Stimulated activated naive CD8-positive, alpha-beta T cell treated with anti-CD3 and anti-CD28 coated beads, Interleukin-15, Interleukin-2, amounts not matched to agents 100 U/mL and 50 U/mL, for 24 hours (primary cell): ENCODE measurements at places on chromosomes 12 and 14.

- no peak for DNase-seq
Measured at GRCh38 chr12:111355201-111355925, 13.5 kb downstream of the PHETA1 start.

DNA sequence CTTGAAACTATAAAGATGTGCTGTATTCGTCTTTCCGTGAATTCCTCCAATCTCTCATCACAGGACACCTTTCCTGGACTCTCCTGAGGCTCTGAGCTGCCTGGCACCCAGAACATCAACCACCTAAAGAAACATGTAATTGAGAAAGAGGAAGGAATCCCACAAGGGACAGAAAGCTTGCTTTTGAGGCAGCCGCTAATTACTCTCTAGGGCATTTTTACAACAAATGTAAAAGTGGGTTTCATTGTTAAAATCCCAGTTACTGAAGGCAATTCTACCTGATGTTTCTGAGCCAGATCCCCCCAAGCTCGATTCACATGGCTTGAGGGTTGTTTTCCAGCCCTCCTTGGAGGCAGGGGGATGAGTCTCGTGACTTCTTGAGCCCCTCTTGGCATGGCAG is 238.5 kb upstream of the LHX5 start:
- no peak for DNase-seq

DNA sequence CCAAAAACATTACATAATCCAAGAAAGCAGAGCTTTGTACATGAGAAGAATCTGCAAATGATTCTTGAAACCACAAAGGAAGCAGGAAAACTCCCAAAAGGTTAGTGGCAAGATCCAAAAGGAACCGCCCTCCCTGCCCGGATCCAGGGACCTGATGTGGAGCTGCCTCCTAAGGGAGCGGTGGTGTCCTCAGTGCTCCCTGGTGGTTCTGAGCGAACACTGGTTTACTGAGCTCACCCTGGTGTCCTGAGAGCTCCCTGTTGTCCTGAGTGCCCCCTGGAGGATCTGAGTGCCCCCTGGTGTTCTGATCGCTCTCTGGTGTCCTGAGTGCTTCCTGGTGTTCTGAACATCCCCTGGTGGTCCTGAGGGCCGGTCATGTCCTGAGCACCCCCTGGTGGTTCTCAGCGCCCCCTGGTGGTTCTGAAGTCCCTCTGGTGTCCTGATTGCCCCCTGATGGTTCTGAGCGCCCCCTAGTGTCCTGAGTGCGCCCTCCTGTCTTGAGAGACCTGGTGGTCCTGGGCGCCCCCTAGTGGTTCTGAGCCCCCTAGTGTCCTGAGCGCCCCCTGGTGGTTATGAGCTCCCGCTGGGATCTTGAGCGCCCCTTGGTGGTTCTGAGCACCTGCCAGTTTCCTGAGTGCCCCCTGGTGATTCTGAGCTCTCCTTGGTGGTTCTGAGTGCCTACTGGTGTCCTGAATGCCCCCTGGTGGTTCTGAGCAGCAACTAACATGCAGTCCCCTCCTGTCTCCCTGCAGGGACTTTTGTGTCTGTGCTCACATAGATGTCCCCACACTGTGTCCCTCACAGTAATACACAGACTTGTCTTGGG is 891.1 kb downstream of the TMEM121 start:
- peak; percentile 99 for DNase-seq

DNA sequence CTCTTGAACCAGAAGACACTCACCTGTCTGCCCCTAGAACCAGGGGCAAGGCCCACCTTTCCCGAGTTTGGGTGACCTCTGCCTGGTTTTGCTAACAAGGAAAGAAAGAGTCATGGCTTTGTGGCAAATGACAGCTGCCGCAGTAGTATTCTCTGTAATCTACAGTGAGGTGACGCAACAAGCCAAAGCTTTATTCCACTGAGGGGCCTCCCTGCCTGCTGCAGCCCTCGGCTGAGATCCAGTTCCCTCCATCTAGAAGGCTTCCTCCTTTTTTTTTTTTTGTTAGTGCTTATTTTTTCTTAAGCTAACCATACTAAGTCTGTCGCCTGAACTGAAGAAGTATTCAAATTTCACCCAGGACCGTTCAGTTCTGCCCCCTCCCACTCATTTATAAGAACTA is 142.3 kb upstream of the TMCC3 start:
- no peak for DNase-seq

DNA sequence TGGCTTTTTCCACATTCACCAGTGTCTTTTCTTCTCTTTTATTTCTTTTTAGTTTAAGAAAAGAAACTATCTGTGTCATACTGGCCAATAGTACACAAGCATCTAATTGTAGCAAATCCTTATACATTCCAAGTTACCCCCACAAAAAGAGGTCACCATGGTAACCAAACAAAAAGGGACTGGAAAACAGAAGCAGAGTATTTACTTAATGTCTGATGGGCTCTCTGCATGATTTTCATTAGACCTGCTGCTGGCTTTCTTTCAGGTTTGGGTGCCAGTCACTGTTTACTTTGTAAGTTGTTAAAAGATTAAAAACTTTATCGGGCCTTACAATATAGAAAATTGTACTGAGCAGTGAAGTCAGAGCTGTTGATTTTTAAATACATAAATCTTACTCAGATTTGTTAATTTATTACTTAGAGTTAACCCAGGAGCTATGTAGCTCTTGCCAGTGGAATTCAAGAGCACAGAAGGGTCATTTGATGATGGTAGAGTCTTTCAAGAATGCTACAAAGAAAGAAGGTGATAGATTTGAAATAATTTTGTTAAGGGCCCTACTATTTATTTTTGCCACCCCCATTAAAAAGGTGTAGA is 123.9 kb downstream of the BRMS1L start:
- DNase-seq = no peak

GRCh38 chr12:2561367-2561766 is 233.4 kb upstream of the FKBP4 start:
- no peak for DNase-seq

GRCh38 chr12:82858534-82858917 is 171.8 kb downstream of the TMTC2 start:
- no peak for DNase-seq

- no peak for DNase-seq
Measured at GRCh38 chr14:55800156-55800785, 220.3 kb downstream of the KTN1 start.

DNA sequence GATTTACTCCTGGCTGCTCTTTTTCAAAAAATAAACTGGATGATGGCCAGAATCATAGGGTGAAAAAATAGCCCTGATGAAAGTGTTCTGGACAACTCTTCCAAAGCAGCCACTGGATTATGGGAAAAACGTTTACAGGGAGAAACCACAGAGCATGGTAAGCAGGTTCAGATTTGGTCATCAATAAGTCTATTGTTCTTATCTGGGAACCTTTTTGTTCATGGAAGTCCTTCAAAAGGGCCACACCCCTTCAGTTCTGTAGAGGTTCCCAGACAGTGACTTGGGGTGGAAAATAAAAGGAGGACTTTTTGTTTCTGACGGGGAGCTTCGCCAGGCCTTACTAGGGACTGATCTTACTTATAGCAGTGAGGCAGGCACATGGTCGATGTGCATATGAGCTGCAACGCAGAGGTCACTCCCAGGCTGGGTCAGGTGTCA is 117.4 kb upstream of the SLC38A2 start:
- no peak for DNase-seq
